Activated CD4-positive, alpha-beta T cell treated with anti-CD3 and anti-CD28 coated beads, Interleukin-2, amount 50 U/mL, for 1 hour (primary cell): ENCODE measurements at places on chromosomes 1 and 21.

DNA sequence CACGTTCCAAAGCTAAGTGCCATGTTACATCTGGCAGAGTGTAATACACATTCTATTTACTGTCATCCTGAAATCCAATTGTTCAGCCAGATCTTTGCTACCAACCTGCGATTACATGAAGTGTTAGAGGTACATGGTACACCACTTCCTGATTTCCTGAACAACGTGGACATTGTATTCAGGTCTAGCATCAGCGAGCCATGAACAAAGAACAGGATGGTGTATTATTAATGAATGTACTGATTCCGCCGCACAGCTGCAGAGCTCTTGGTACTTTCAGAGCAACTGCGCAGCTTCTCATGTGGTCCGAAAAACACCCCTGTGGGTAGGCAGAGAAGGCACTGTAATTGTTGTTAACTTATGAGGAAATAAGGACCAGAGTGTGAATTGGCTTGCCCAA is 511.4 kb downstream of the AJAP1 start:
- DNase-seq: no peak

GRCh38 chr1:15022048-15022447 is 131.5 kb upstream of the TMEM51 start:
- no peak for DNase-seq

- DNase-seq: no peak
Observed at GRCh38 chr1:81129366-81129765, 671.4 kb upstream of the ADGRL2 start.

DNA sequence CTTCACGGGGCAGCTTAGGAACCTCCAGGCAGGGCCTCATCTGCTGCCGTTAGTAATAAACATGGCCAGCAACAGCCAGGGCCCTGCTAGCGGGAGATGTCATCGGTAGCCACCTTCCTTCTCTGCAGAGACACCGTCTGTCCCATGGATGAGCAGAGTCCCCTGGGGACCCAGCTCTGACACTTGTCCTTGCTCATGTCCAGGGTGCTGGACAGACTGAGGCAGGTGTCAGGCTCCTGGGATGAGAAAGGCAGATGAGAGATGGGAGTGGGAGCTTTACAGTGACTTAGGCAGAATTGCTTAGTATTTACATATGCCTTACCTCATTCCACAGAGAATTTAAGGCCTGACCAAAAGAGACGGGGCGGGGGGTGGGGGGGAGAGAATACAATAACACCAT is 25.0 kb downstream of the CAPN2 start:
- DNase-seq: no peak

DNA sequence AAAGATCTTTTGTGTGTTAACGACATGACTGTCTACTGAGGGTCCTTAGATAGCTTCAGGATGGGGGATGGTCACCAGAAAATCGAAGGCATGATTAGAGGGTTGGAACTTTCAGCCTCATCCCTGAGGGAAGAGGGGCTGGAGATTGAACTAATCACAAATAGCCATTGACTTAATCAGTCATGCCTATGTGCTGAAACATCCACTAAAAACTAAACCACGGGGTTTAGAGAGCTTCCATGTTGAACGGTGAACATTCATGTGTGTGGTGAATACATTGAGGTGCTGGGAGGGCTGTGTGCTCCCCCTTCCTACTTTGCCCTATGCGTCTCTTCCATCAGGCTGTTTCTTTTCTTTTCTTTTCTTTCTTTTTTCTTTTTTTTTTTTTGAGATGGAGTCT is 17.0 kb downstream of the RBP7 start:
- DNase-seq: no peak

DNA sequence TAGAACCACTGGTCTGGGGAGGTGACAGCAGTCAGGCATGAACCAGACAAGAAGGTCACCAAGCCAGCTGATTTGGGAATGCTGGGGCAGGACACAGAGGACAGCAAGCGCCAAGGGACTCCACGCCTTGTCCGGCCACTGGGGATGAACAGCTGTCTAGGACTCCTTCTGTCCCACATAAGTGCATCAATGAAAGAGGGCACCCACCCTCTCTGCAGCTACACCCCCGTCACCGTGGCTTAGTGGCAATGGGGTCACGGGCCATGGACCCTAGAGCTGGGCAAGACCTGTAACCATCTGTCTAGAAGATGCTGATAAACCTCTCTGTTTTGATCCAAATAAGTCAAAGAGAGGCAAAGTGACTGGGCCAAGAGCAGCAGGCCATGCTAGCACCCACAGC is 16.8 kb downstream of the UBE2G2 start:
- no peak for DNase-seq

DNA sequence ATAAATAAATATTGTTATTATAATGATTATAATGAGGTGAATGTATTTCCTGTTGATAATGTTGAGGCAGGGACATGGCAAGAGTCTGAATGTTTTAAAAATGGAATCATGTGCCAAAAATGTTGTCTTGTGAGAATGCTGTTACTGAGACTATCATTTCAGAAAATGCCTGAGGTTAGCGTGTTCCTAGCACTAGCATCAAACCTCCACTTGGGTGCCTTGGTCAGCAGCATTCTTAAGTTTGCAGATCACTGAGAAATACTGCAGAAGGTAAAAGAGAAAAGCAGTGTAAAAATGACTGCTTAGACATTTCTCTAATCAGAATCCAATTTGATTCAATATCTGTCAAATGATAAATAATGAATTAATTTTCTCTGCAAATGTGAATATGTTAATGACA is 50.8 kb downstream of the OLFM3 start:
- no peak for DNase-seq

- DNase-seq: no peak
Observed at GRCh38 chr21:14850394-14850793, 214.4 kb downstream of the NRIP1 start.

- no peak for DNase-seq
Observed at GRCh38 chr1:183821889-183822611, 17.1 kb downstream of the RGL1 start.

GRCh38 chr1:220221670-220222069 is 50.6 kb downstream of the RAB3GAP2 start:
- DNase-seq: no peak
